A549 treated with RU486 at 1 μM for 4 hours (cell line): ENCODE measurements at places on chromosomes 2 and 18. TPM values are rescaled to one million over a fixed set of nuclear protein-coding genes. Genes with fewer than 3 reads are reported as not detected.

GPR17 gene
- 0.10 TPM in 1 of 5 replicates, not detected in the others for total RNA-seq

DNAJC5G gene
- total RNA-seq: not detected in 5 replicates

UGT1A3 gene
- 0.10 to 0.22 TPM (median 0.13 TPM) in 3 of 5 replicates, not detected in the others for total RNA-seq

COL4A4 gene
- 1.0 to 2.3 TPM (median 1.3 TPM) in 5 replicates for total RNA-seq
